ENCODE measurements at places on chromosomes 1 and 21. TPM values are rescaled to one million over a fixed set of nuclear protein-coding genes. Genes with fewer than 3 reads are reported as not detected.

DNALI1 gene
- total RNA-seq, result 10.6 TPM

ESPN gene
- total RNA-seq, result 0.92 TPM

WNT4 gene
- 11.3 TPM for total RNA-seq

MX2 gene
- 1.2 TPM for total RNA-seq

SIPA1L2 gene
- total RNA-seq, result 60.2 TPM

LCE1D gene
- not detected for total RNA-seq

TSPAN2 gene
- total RNA-seq, result 46.6 TPM

S100B gene
- total RNA-seq, result 57.0 TPM

C1orf167 gene
- not detected for total RNA-seq

SERINC2 gene
- 1.4 TPM for total RNA-seq

TBCE gene
- total RNA-seq, result 36.0 TPM

CENPF gene
- total RNA-seq, result 21.5 TPM

LDLRAD1 gene
- not detected for total RNA-seq

PTGS2 gene
- 1.6 TPM for total RNA-seq

LCE6A gene
- total RNA-seq, result not detected

FBXO42 gene
- total RNA-seq, result 31.4 TPM

ASCL5 gene
- total RNA-seq, result 0.23 TPM

OLFML3 gene
- 19.8 TPM for total RNA-seq

C1QC gene
- 18.0 TPM for total RNA-seq

PGBD5 gene
- total RNA-seq, result 12.2 TPM

CORT gene
- total RNA-seq, result 6.7 TPM

CDC14A gene
- 8.3 TPM for total RNA-seq

PBX1 gene
- total RNA-seq, result 142 TPM

SLC35E2B gene
- total RNA-seq, result 65.7 TPM

BTBD19 gene
- total RNA-seq, result 1.8 TPM

FCRLB gene
- total RNA-seq, result 1.4 TPM

NTRK1 gene
- total RNA-seq, result 6.2 TPM

TNFSF4 gene
- 1.2 TPM for total RNA-seq

Data from diencephalon (tissue), 1 donor.